ENCODE measurements at places on chromosomes 11 and 22.

DNA sequence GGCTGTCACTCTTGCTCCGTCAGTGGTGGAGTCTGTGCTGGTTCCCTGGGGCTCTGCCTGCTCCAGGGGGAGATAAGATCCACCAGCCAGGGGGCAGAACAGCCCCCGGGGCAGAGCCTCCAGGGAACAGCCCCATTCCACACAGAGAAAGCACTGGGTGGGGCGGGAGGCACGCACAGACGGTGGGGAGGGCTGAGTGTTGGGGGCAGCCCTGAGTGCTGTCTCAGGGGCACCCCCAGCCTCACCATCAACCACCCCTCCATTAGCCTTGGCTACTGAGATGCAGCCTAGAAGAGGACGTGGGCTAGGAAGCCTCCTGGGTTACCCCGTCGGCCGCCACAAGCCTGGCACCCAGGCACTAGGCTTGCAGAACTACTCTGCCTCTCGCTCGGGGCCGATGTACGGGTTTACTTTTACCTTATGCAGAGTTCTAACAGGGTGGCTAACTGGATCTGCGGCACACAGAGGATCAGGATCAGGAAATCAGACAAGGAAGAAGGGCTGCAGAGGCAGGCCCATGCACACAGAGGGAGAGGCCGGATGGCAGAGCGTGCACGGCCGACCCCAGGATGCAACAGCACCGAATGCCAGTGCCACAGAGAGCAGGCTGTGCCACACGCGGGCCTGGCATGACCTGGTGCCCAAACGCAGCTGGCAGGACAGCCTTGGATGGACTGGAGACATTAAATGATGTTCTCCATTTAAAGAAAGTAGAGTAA is 140.5 kb downstream of the CTTN start:
- DNase-seq: no peak

DNA sequence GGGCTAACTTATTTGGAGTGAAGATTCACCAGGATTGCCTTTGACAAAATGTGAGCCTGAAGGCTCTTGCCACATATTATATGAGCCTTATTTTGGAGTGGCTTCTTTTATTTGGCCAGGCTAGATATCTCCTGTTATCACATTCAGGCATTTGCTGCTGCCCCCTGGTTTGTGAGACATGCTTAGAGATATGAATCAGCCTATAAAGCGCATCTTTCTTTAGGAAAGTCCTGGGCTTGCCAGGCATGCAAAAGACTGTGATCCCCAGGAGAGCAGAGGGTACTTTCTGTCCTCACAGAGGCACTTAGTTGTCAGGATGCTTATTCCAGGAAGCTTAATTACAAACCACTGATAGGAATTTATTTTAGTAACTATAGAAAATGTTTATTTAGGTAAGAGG is 333.3 kb downstream of the FAT3 start:
- DNase-seq: no peak

GRCh38 chr11:11440144-11440543 is 87.1 kb upstream of the CSNK2A3 start:
- no peak for DNase-seq

- DNase-seq: no peak
Measured at GRCh38 chr11:61516191-61516590, 7.6 kb downstream of the LRRC10B start.

- no peak for DNase-seq
Measured at GRCh38 chr11:38562562-38562961, 1964.5 kb upstream of the RAG2 start.
